ENCODE measurements at places on chromosomes 6 and 20. TPM values are rescaled to one million over a fixed set of nuclear protein-coding genes. Genes with fewer than 3 reads are reported as not detected.

- DNase-seq = no peak
Observed at GRCh38 chr6:162681447-162681846, 46.1 kb downstream of the PRKN start.

DNA sequence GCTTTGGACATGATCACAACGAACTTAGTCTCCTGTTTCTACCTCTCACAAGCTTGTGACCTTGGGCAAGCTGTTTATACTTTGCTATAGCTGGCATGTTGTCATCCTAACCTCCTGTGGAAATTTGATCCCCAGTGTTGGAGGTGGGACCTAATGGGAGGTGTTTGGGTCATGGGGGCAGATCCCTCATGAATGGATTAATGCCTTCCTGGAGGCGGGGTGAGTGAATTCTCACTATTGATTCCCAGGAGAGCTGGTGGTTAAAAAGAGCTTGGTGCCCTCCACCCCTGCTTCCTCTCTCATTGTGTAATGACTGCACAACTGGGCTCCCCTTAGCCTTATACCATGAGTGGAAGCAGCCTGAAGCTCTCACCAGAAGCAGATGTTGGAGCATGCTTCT is 228.9 kb downstream of the HIVEP2 start:
- no peak for DNase-seq

DNA sequence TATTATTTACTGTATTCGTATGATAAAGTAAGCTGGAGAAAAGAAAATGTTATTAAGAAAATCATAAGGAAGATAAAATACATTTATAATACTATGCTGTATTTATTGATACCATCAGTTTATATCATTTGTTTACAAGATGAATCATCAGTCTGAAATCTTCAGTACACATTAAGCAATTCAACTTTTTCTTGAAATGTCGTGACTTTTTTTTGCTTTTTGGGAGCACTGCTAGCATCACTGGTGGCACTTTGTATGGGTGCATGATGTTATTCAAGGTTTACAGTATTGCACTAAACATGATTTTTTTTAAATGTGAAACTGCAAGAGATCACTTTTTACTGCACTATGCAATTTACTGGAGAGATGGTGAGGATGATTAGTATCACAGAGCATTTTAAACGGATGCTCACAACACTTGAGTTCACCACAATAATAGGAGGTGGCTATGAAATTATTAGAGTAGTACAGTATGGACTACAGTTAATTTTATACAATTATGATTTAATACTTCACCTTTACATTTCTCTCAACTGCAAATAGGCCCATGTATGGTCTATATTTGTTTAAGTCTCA is 85.9 kb downstream of the SNAP25 start:
- no peak for DNase-seq

DNA sequence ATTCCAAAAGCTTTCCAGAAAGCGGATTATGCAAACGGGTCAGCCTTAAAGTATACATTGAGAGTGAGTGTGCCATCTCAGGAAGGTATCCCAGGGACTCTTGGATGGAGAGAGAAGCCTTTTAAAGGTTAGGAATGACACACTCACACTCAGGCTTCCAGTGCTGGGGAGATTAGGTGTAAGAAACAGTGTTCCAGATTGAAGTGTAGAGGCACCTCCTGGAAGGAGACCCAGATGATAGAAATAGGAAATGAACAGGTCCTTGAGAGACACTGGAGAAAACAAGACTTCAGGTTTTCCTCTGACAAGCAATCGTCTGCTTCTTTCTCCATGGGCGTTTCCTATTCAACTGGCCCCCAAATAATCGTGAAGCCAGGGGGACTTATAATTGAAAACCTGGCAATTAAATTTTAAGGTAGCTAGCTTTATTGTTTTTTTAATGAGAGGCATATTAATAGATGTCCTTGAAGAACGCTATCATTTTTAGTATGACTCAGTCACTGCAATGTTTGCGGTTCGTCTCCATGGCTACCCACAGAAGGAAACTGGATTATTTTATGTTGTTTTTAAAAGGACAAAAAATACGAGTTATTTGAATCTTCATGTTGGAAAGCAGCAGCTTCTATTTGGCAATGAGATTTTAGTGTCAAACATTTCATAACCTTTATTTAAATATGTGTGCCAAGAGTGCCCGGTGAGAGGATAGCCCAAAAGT is 85.3 kb downstream of the TRMT6 start:
- DNase-seq = no peak

DNA sequence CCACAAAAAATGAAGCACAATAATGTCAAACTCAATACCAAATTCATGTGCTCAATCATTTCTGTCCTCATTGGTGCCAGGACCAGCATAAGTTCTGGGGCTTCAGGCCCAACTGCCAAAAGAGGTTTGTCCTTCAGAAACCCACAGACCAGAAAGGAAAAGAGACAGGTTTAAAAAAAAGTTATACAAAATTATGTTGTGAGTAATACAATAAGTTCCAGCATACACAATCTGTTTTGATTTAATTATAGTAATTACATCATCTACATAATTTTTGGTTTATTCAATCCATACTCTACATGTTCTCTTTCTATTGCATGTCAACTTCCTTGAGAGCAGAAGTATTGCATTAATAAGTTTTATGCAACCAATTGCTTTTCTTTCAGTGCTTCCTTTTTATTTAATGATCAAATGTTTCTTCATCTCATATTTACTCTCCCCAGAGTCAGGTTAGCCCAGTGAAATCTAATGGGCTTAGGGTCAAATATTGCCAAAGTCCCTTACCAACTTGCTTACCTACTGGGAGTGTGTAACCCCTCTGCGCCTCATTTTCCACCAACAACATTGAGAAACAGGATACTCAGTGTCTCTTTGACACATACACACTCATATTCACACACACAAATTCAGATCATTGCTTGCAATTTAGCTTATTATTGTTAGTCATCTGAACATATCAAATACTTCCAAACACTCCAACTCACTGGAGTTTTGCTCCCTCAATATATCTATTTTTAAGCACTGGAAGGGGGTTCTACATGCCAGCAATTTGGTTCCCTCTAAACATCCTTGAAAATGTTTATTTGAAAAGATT is 424.4 kb upstream of the MARCKS start:
- DNase-seq = no peak

DNA sequence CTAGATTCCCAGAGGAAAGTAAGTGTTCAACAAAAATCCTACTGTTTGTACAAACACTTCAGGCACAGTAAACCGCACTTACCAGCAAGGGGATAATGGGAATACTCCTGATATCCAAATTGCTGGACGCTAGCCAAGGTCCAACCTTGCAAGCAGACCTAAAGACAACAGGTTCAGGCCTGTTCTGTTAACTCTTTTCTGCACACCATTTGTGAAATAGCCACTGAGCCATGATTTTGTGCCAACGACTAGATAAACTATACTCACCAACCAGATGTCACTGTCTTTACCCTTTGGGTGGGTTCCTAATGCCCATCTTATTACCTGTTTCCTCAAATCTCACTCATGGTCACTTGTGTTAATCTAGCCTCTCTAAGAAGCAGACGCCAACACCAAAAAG is 43.5 kb downstream of the GOPC start:
- no peak for DNase-seq

GRCh38 chr6:4812068-4812467 is 35.9 kb downstream of the CDYL start:
- no peak for DNase-seq

GRCh38 chr6:63245420-63245819 is 34.2 kb downstream of the FKBP1C start:
- no peak for DNase-seq

DNA sequence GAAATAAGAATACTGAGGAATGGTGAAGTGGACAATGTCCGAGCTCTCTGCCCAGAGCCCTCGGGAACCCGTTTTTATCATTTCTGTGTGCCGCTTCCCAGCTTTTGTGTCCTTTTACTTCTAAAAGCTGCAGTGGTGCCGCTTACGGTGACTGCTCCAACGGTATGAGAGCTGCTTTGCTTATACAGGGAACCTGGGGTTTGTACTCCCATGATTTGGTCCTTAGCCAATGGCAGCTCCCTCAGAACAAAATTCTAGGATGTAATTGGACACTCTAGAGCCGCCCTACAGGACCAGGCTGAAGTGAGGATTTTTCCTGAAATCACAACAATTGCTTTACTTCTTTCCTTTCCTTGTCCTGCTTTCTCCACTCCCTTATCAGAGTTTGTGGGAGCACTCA is 24.2 kb upstream of the PCSK2 start:
- no peak for DNase-seq

DNA sequence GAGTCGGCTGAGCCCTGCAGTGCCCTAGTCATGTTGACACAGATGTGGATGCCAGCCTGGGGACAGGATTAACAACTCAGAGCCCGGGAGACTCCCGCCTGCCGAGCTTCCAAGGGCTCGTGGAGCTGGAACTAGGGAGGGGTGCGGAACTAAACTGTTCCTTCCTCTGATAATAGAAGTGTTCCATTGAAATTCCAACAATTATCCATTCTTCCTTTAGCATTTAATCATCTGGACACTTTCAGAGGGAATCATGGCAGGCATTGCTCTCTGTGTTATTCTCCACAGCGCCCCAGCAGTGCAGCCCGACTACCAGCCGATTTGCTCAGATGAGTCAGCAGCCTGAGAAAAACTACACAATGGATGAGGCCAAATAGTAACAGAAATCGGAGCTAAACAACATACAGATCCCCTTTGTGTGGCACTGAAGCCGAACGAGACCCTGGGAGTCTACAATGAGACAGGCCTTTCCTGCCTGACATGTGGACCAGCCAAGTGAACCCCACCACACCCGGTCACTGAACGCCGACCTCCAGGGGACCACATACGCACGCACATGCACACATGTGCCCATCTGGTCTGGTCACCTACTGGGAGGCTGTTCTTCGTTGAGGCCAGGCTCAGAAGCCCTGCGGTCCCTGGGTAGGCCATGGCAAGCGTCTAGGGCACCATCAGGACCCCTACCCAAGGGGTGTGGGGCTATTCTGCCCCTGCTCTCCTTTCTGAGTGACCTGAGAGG is 238.4 kb upstream of the AFDN start:
- no peak for DNase-seq

GRCh38 chr6:119609865-119610264 is 260.3 kb upstream of the MAN1A1 start:
- DNase-seq = no peak

DNA sequence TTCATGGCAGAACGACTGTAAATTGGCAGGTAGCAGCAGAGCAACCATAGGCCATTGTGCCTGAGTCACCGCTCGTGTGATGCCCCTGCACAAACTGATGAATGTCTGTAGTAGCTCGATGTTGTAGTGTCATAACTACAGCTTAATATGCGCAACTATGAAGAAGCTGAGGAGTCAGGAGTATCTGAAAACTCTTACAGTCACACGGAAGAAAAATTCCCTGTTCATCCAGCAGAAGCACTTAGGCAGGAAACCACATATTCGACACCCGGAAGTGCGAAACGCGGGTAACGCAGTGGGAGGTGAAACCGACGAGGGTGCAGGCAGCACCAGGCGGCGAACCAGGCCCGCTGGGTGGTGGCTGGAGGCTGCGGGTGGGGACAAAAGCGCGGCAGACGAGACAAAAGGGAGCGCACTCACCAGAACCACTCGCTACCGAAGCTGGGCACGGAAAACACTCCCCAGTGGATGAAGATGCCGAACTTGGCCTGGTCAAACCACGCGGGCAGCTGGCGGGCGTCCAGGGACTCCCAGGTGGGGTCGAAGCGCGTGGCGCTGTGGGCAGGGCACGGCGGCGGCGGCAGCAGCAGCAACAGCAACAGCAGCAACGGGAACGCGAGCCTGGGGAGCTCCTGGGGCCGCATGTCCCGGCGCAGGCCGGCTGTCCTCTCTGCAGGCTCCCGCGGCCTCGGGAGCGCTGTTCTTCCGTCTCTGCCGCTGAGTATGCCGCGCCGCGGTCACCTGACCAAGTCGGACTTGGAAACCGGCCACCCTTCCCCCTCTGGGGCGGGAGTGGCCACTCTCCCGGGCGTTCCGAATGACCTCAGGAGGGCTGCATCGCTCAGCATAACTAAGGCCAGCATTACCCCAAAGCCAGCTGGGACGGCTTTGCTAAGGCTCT is at the start of gene FUCA2:
Gene FUCA2, minus strand, starts transcription at position 730 of the 901 bp plus-strand sequence. Its CDS starts 86 bp downstream, at position 644.
- no peak for DNase-seq

DNA sequence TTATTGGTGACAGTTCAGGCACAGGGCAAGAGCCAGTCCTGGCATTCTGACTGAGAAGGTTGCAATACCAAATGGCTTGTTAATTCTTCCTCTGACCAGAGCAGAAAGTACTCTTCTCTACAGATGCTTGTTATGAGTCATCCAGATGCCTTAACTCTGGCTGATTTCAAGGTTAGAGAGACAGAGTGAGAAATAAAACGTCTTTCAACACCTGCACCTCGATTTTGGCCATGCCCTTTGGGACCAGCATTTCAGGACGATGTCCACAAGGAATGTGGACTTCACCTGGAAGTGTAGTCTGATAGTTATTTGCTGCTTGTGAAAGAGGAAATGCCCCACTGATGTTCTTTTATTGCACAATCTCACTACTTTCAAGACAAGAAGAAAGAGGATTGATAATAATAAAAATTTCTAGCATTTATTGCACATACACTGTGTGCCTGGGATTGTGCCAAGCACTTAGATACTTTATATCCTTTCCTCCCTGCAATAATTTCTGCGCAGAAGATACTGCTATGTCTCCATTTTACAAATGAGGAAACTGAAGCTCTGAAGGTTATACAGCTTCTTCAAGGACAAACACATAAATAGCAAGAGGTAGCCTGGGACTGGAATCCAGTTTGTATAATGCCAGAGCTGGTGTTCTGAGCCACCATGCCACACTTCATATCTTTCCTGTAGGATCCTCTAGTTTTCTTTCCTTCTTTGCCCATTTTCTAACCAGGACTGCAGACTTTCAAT is 33.5 kb upstream of the MCM3 start:
- no peak for DNase-seq

DNA sequence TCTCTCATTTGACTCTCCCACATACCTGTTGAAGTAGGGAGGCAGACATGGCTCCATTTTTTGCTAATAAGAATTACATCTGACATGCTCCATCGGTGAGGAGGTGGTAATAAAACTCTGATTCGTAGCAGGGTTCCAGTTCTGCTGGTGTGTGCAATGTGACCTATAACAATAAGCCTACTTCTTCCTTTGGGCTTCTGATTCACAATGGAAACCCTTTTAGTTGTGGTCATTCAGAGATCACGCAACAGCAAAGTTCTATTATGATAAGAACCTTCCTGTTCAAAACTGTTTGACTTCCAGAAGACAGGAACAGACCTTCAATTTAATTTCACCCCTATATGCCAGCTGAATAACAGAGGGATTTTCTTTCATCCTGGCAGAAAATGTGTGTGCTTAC is 31.4 kb upstream of the GSTA4 start:
- DNase-seq = no peak

DNA sequence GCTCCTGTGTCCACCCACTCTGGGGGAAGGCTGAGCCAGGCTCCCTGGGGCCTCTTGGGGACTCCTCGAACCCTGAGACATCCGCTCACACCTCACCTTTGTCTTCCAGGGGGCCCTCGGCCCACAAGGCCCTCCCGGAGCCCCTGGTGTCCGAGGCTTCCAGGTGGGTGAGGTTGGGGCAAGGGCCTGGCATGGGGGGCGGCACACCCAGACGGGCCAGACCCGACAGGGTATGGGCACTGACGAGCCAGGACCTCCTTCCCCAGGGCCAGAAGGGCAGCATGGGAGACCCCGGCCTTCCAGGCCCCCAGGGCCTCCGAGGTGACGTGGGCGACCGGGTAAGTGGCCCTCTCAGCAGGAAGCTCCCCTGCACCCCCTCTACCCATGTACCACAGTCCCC is 13.4 kb downstream of the COL9A3 start:
- DNase-seq = no peak

GRCh38 chr6:156980515-156980914 is 203.3 kb downstream of the ARID1B start:
- DNase-seq = peak; percentile 62

The CD93 gene
- not detected for total RNA-seq

The GTSF1L gene
- total RNA-seq = not detected

The CYP21A2 gene
- not detected for total RNA-seq

The CLPSL1 gene
- total RNA-seq = not detected

The KCNQ5 gene
- 29.1 TPM for total RNA-seq

The TPX2 gene
- 55.5 TPM for total RNA-seq

The C4B gene
- total RNA-seq = 1.9 TPM

Data from Karpas-422 (cell line).